ENCODE measurements at places on chromosomes 11 and 22.

- no peak for DNase-seq
These were observed 408.7 kb downstream of the BRD1 start for GRCh38 chr22:49418943-49419342.

DNA sequence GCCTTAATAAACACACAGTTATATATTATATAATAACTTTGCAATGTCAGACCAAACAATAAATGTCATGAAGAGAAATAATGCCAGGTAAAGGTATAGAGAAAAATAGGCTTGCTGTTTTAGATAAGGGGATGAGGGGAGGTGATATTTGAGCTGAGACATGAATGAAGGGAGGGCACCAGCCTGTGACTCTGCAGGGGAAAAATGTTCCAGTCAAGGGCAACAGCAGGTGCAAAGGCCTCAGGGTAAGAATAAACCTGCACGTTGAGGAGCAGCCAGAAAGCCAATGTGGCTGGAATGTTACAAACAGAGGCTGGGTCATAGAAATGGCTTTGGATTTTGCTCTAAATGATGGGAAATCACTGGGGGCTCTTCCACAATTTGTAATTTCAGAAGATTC, 519.6 kb downstream of the SOX6 start:
- no peak for DNase-seq

DNA sequence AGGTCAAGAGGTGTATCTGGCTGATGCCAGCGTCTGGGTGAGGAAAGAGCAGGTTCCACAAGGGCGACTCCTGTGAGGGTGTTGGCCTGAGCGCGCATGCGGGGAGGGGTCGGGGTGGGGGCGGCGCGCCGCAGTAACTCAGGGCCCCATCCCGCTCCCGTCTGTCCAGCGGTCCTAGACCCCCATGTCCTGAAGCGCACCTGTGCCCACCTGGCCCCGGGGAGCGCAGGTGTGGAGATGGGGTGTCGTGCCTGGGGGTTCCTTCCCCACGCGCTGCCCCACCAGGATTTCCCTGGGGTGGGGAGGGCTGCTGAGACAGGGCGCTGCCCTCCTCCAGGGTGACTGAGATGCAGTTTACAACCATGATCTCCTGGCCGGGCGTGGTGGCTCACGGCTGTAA, 20.9 kb downstream of the RNH1 start:
- DNase-seq, result no peak

GRCh38 chr11:86698639-86699038, 26.2 kb upstream of the ME3 start:
- DNase-seq, result peak; percentile 75

GRCh38 chr11:126338346-126339055, 17.0 kb upstream of the ST3GAL4 start:
- DNase-seq, result no peak

DNA sequence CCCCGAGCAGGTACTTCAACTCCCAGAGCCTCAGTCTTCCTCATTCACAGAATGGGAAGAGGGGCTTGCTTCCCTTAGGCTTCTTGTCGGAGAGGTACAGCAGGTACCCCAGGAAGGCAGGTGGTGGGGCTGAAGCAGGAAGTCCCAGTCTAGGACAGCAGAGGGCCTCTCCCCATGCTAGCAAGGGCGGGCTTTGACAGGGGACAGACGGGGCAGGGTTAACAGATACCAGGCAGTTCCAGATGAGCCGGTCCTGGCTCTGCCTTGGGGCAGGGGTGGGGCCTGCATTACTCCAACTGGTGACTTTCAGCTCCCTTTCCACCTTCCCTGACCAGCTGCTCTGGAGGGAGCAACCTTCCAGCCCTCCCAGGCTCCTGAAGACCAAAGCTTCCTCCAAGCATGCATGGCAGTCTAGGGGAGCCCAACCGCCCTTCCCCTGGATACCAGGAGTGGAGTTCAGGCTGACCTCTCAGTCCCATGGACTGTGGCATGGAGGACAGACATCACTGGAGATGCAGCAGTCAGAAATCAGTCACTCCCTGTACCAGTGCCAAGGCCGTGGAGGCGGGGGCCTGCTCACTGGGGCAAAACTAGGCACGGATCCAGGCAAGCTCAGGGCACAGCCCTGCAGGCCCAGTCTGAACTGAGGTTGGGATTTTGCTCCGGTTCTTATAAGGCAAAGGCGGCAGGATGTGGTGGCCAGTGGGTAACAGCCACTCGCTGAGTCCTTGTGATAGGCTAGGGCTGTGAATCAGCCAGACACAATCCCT, 60.5 kb downstream of the NAT10 start:
- no peak for DNase-seq

- peak; percentile 86 for DNase-seq
These were observed 21.2 kb upstream of the BLID start for GRCh38 chr11:122137078-122137793.

DNA sequence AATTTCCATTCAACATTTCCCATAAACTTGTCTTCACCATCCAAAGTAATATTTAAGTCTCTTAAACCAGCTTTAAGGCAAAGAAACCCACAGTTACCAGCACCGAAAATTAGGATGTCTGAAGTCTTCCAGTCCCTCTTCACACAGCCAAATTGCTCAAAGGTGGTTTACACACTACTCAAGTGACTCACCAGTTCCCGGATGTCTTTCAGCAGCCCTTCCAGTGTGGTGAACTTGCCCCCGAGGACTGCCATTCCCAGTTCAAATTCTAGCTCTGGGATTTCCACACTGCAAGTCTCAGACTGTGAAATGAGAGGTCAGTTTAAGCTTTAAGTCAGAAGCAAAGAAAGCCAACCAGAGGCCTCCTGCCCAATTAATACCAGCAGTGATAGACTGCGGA, 5.1 kb downstream of the ZPR1 start:
- DNase-seq, result peak; percentile 64

DNA sequence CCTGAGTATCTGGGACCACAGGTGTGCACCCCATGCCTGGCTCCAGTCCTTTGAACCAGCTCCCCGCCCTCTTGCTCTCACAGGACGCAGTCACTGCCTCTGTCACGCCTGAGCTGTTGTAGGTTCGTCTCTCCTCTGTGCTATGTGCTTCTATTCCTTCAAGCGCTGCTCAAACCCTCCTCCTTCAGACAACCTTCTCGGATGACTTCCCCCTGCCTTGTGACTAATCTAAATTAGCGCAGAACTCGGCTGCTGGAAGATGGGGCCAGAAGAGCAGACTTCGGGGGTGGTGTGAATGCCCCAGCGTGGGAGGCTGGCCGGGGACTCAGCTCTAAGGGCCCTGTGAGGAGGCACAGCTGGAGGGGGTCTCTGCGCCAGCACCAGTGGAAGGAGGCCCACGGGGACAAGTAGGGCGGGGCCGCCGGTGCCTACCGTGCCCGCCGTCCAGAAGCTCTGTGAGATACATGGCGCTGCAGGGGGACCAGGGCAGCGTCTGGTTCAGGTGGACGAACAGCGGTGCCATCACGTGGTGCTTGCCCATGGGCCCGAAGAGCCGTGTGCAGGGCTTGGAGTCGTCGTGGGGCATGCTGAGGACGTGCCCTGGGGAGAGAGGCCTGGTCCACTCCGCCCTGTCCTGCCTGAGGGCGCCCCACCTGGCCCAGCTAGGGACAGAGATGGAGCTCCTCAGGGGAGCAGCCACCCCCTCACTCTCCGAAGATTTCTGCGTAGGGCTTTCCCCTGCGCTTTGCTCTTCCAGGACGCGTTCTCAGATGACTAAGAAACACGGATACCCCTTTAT, 12.5 kb downstream of the ADAMTS8 start:
- no peak for DNase-seq

GRCh38 chr11:8060146-8060719, 20.8 kb upstream of the TUB start:
- no peak for DNase-seq

- DNase-seq, result peak; percentile 14
These were observed 66.0 kb upstream of the FTH1 start for GRCh38 chr11:62033191-62034035.

DNA sequence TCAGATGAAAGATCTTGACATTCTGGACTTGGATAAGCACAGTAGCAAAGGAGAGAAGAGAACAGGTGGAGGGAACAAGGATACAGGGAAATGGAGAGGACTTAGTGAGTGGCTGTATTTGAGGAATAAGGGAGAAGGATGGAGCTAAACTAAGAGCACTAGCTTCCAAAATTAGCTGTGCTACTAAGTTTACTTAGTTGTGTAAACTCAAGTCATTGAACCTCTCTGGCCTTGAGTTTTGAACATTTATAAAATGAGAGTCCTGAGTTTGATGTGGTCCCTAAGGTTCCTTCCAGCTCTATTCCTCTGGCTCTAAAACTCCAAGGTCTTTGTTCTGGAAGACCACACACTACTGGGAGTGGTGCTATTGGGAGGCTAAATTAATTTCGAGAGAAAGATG, 100.7 kb downstream of the TRIM44 start:
- DNase-seq, result no peak

- DNase-seq, result no peak
These were observed 35.0 kb downstream of the CHORDC1 start for GRCh38 chr11:90187839-90188238.

DNA sequence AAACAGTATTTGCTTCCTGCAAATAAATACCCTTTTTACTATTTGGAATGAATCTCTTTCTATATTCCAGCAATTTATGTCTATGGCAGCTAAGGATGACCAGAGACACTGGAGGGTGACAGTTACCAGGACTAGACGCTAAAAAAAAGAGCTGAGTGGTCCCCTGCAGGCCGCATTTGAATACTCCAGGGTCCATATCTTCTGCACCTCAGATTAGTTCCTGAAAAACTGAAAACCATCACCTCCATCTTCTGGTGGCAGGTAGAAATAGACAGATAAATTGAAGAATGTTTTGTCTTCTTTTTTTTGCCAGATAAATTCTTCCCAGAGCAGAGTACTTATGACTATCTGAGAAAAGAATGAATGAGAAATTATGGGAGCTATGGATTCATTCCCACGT, 145.6 kb downstream of the CSNK2A3 start:
- no peak for DNase-seq

Data from AG10803 (cell line).